ENCODE measurements at places on chromosomes 11 and 22.

DNA sequence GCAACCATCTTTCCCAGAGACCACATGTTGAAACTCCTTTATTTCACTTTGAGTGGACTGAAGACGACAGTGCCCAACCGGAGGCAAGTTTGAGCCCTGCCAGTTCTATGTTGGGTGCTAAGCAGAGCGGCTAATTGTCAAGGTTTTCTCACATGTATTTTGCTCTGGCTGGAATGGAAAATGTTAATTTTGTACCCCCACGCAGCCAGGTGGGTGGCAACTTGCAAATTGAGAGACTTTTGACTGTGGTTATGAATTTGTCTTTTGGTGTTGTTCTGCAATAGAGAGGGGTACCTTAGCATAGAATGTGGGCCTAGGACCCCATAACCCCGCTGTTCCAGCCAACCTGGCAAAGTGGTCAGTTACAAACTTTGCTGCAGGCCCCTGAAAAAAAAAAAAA, 42.5 kb upstream of the SLC5A12 start:
- no peak for DNase-seq

DNA sequence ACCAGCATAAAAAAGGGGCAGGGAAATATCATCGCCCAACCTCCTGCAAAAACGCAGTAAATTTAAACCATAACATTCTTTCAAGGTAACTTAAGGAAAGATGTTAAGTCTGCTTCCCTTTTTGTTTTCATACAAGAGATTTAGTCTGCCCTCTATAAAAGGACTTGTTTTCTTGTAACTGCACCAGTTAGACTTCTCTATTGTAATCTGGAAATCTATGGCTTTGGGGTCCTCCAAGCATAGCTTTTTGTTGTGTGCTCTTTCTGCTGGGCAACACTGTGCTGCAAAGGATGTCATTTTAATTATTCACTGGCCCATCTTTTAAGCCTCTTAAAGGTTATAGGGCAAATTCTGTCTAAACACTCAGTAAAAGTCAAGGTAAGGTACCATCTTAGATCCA, 136.0 kb downstream of the MAML2 start:
- DNase-seq, result no peak

GRCh38 chr11:71154261-71154805, 98.0 kb downstream of the SHANK2 start:
- no peak for DNase-seq

DNA sequence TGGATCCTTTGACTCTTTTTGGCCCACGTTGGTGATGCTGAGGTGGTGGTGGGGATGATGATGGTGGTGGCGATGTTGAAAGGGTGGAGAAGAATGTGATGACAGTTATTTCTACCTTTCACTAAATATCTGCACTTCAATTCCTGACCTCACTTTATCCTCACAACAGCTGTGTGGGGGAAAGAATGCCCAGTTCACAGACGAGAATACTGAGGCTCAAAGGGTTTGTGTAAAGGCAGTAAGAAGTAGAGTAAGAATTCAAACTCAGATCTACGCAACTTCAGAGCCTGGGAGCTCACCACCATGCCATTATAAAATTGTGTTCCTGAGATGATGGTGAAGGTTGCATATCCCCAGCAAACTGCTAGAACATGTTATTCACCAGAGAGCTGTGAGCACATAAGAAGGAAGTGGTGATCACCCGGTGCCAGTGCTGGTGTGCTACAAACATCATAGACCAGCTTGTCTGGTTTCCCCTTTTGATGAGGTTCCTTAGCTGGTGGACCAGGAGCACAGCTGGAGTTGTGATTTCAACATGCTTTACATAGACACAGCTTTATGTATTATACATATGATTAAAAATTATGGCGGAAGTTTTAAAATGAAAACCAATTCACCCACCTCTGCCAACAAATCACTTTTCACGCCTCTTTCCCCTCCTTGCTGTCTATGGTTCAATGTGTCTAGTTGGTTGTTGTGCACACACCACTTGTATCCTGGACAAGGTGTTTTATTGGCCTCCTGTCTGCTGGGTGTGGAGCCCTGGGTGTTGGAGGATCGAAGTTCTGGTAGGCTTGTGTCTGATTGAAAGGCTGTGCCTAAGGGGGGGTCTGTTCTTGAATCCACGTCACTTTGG, 6.2 kb downstream of the ST14 start:
- DNase-seq, result no peak

- DNase-seq, result no peak
Measured at GRCh38 chr11:34194576-34195335, 89.3 kb downstream of the NAT10 start.
